Lower leg skin (tissue), 4 donors: ENCODE measurements at places on chromosomes 4 and X.

DNA sequence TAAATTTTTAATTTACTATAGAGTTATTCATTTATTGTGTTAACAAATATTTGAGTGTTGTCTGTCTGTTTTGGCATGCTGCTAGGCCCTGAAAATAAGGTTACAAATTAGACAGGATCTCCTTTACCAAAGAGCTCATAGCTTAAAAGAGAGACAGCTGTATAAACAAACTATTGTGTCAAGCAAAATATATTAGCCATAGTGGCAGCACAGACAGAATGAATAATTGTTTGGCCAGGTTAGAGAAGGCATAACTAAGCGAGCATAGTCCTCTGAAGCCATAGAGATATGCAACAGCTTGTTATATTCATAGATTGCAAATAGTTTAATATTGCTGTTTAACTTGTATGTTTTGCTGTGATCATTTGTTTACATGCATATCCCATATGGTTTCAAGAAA lies 66.7 kb upstream of the NDUFC1 start:
- no peak for DNase-seq

DNA sequence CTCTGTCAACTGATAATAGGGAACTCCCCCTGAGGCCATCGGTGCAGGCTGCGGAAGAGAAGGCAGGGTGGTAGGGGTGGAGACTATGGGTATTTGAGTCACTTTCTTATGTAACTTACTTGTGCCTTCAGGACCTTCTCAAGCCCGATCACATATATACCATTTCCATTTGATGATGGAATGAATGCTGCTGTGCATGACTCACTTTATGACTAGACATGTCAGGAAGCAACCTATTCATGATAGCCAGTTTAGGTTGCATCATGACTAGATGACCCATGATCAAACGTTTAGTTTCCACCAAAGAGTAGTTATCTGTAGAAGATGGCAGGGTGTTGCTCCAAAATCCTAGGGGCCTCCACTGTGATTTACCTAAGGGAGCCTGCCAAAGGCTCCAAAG lies 435.5 kb downstream of the DTHD1 start:
- DNase-seq, result no peak

- peak; percentile 90 for DNase-seq
Measured at GRCh38 chr4:54658252-54659093, 716 bp downstream of the KIT start.

DNA sequence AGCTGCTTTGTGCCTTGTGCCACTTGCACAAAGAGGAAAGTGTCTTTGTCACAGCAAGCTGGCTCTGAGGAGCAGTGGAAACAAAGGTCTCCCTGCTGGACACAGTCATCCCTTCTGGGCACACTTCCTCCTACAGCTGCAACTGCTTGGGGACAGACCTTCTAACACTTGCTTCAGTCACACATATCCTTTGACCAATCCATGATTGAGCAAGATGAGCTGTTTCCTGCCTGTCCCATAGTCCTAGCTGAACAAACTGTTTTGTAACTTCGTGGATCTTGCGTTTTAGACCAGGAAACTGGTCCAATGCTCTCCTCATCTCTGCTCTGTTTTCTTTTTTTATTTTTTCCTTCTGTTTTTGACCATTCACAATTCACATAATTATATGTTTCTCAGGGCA lies 98.5 kb downstream of the RRAGB start:
- no peak for DNase-seq

- DNase-seq, result no peak
Measured at GRCh38 chrX:106919932-106920452, at the start of gene CLDN2. CLDN2 (plus strand) TSS chrX:106920402; CDS start chrX:106928229, 7,827 bp downstream.

GRCh38 chr4:152176627-152177214 lies 359.2 kb downstream of the FBXW7 start:
- DNase-seq, result peak; percentile 23

DNA sequence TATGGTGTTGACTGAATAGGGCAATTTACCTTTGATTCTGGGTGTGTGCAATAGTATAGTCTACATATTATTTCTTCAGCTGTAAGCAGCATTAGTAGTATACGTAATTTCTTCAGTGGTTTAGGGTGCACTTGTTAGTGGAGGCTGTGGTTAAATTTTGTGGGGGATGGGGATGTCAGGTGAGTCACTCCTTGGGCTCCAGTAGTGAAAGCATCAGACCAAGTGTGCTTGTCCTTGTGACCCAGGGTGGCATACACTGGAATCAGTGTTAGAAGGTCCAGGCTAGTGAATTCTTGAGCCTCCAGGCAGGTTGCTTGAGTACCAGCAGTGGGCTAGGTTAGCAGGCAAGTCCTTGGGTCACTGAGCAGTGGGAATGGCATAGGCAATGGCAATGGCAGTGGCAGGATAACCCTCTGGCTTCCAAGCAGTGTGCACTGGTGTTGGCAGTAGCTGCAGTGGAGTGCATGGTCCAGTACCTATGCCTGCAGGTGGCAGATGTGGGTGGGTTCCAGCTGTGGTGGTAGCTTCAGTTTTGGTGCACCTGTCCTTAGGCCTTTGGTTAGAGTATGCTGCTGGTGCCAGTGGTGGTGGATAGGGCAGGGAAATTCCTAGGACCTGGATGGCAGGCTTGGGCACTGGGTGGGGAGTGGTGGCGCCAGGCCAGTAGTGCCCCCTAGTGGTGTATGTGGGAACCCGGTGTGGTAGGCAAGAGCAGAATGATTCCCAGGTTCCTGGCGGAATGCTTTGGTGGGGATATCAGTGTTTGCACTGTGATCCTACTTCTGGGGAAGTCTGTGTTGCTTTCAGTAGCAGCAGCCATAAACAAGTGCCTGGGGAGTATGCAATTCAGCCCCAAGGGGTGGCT lies 531.0 kb downstream of the SMARCA1 start:
- DNase-seq, result no peak
